Epithelial cell of alveolus of lung (primary cell): ENCODE measurements at places on chromosomes 2 and 18. TPM values are rescaled to one million over a fixed set of nuclear protein-coding genes. Genes with fewer than 3 reads are reported as not detected.

The TANC1 gene
- total RNA-seq = 17.8 and 30.3 TPM in 2 replicates

The OR6B3 gene
- not detected in 2 replicates for total RNA-seq

The ALPI gene
- not detected in 2 replicates for total RNA-seq

The RTTN gene
- total RNA-seq = 8.9 and 12.4 TPM in 2 replicates

The CCDC102B gene
- 12.8 and 18.3 TPM in 2 replicates for total RNA-seq

The NXPH2 gene
- total RNA-seq = 0.13 TPM in 1 of 2 replicates, not detected in the other

The ZNF521 gene
- total RNA-seq = 15.4 and 36.2 TPM in 2 replicates

The FAM237A gene
- total RNA-seq = not detected in 2 replicates

The CXCR1 gene
- total RNA-seq = not detected in 2 replicates

The NT5C1B gene
- total RNA-seq = not detected in 2 replicates

The FKBP1B gene
- 15.5 and 20.7 TPM in 2 replicates for total RNA-seq

The KCNJ3 gene
- total RNA-seq = not detected in 2 replicates

The TYMS gene
- total RNA-seq = 39.8 and 41.2 TPM in 2 replicates

The KCNG2 gene
- 4.7 and 18.8 TPM in 2 replicates for total RNA-seq

The ITPRIPL1 gene
- total RNA-seq = 4.9 and 5.3 TPM in 2 replicates

The ALK gene
- not detected in 2 replicates for total RNA-seq

The CD8B gene
- not detected in 2 replicates for total RNA-seq

The TSPYL6 gene
- not detected in 2 replicates for total RNA-seq

The NCKAP5 gene
- 1.9 and 2.2 TPM in 2 replicates for total RNA-seq

The ASPRV1 gene
- total RNA-seq = 0.26 and 3.4 TPM in 2 replicates

The SLC38A11 gene
- not detected in 2 replicates for total RNA-seq

The TUBB8B gene
- not detected in 2 replicates for total RNA-seq

The VWC2L gene
- total RNA-seq = not detected in 2 replicates

The HOXD4 gene
- total RNA-seq = not detected in 2 replicates

The CNDP2 gene
- 31.1 and 58.6 TPM in 2 replicates for total RNA-seq

The C2orf78 gene
- total RNA-seq = not detected in 2 replicates

The GAL3ST2 gene
- 0.64 TPM in 1 of 2 replicates, not detected in the other for total RNA-seq

The PAX8 gene
- total RNA-seq = 1.0 and 1.9 TPM in 2 replicates

The DNAJC10 gene
- 33.9 and 103 TPM in 2 replicates for total RNA-seq

The SPP2 gene
- not detected in 2 replicates for total RNA-seq
